Stimulated activated CD4-positive, alpha-beta T cell treated with anti-CD3 and anti-CD28 coated beads, Interleukin-12 subunit alpha, Interleukin-12 subunit beta, amount 100 ng/mL, for 24 hours (primary cell): ENCODE measurements at places on chromosomes 3 and 15.

- DNase-seq: no peak
These were observed 33.0 kb downstream of the SRP14 start for GRCh38 chr15:40006003-40006402.

GRCh38 chr15:71712182-71712581, 98.2 kb upstream of the NR2E3 start:
- no peak for DNase-seq

GRCh38 chr3:43559961-43560360, 61.9 kb downstream of the ANO10 start:
- DNase-seq: no peak

GRCh38 chr3:97102641-97103040, 288.2 kb downstream of the EPHA6 start:
- no peak for DNase-seq

DNA sequence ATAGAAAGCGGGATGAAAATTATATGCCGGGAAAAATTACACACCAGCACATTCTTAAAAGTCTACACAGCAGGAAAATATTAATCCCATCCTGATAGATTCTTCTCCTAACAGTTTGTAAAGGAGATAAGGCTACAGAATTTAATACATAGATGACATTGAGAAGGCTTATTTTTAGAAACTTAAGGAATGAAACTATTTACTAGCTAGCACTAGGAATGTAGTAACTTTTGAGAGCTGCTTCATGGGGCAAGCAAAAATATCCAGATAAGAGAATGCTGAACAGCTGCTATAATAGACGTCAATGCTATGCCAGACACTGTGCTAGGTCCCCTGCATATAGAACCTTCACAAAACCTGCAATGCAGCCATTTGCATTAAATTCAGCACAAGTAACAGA, 912.7 kb upstream of the NR2F2 start:
- DNase-seq: no peak

DNA sequence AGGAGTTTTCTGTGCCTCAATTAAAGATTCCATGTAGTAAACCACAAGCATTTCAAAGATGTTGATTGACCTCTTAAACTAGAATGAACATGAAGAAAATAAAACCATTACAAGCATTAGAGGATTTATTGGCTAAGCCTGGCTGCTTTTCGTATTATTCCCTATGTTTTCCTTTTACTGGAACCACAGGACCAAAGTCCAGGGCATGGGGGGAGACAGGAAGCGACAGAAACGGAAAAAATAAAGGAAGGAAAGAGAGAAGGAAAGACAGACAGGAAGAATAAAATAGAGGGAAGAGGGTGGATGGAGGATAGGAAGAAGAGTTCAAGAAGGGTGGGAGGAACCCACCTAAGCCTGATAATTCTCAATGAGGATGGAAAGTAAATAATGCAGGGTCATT, 169.9 kb downstream of the SHQ1 start:
- DNase-seq: no peak

DNA sequence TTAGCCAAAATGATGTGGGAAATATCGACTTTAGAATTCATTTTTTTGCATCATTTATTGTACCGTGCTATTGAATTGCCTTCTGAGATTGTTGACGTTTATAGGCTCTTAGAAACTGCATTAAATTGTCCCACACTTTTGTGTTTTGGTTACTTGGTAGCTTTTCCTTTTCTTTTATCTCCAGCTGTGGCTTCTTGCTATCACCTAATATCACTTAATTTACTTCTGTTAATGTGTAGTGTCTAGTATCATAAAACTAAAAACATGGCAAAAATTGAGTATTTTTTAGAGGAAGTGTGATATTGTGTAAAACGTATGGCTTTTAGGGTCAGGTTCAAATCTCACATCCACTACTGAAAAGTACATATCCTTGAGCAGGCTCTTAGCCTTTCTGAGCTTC, 11.2 kb downstream of the TMOD3 start:
- no peak for DNase-seq

DNA sequence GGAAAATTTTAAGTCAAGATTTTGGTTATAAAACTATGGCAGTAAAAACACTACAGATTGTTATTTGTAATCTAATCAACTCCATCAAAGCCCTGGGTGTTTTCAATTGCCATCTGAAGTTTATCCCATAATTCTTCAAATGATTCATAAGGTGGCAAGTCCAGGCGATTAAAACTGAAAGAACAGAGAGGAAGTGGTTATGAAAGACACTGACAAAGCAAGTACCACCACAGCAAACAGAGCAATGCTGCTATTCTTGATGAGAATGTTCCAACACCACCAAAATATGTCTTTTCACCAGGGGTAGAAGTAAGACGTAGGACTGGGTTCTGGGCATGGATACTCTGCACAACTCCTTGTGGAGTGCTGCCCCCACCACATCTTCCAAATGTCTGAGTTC, 86.9 kb upstream of the PRTG start:
- DNase-seq: no peak

GRCh38 chr3:71786551-71786950, 1.6 kb upstream of the PROK2 start:
- no peak for DNase-seq

GRCh38 chr15:58840048-58840447, 68.9 kb downstream of the MINDY2 start:
- DNase-seq: no peak

- DNase-seq: no peak
These were observed 21.0 kb downstream of the ILDR1 start for GRCh38 chr3:122000936-122001605.

DNA sequence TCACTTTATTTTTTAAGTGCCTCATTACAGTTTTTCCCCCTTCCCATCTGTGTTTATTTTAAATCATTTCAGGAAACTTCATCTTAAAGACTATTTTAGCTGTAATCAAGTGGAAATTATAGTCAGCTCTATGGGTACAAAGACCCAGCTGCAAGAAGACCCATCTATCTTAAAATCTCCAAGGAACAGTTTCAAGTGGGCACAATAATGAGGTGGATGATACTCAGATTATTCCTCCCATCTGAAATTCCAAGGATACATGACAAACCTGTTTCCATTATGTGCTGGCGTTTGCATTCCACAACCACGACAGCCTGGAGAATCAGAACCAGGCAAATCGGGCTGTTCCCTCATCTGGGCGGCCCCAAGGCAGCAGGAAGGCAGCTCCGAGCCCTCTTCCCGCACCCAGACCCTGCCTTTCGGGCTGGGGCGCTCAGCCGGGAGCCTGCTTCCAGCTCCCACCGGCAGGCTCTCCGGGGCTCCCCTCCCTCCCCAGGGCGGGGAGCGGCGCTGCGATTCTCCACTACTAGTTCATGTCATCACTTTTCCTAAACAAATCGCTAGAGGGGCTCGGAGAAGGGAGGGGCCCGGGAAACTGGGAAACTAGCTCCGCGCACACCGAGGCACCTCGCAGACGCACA, at the start of gene MGLL:
Gene MGLL, minus strand, starts transcription at position 475 of the 641 bp plus-strand sequence. Its CDS starts 197 bp downstream, at position 278.
- no peak for DNase-seq

GRCh38 chr3:34254285-34254684, 455.9 kb downstream of the PDCD6IP start:
- no peak for DNase-seq

- DNase-seq: no peak
These were observed 292.3 kb upstream of the STT3B start for GRCh38 chr3:31240466-31240865.

DNA sequence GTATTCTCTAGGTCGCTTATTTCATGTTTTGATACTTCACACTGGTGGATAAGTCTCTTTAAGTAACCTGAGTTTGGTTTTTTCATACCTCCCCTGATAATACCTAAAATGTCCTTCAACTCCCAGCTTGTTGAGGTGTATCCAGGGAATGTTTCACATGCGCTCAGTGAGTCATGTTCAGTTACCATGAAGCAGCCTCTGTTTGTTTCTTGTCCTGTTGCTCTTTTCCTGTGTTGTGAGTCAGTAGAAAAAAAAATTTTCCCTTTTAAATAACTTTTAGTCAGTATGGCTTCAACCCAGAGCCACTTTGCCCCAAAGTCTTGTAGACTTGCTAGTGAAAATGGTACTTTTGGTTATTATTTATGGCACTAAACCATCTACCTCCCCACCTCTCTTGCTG, 278.4 kb upstream of the ZPLD1 start:
- no peak for DNase-seq

- DNase-seq: no peak
These were observed 169.2 kb downstream of the ROBO1 start for GRCh38 chr3:79598594-79598993.

- no peak for DNase-seq
These were observed 29.8 kb downstream of the ADAMTS17 start for GRCh38 chr15:100311833-100312476.

DNA sequence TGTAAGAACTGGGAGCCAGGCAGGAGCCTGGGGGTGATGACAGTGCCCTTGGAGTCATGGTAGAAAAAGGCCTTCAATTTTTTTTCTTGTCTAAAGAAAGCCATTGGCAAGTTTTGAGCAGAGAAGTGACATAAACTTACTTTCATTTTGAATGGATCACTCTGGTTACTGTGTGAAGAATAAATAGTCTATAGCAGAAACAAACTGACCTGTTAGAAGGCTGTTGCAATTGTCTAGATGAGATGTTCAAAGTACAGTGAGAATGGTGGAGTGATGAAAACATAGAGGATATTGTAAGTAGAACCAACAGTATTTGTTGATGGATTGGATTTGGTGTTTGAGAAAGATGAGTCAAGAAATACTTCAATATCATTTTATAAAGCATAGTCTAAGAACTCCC, 439.9 kb downstream of the TBL1XR1 start:
- DNase-seq: no peak

- no peak for DNase-seq
These were observed 95.0 kb upstream of the LIMD1 start for GRCh38 chr3:45499529-45499928.

DNA sequence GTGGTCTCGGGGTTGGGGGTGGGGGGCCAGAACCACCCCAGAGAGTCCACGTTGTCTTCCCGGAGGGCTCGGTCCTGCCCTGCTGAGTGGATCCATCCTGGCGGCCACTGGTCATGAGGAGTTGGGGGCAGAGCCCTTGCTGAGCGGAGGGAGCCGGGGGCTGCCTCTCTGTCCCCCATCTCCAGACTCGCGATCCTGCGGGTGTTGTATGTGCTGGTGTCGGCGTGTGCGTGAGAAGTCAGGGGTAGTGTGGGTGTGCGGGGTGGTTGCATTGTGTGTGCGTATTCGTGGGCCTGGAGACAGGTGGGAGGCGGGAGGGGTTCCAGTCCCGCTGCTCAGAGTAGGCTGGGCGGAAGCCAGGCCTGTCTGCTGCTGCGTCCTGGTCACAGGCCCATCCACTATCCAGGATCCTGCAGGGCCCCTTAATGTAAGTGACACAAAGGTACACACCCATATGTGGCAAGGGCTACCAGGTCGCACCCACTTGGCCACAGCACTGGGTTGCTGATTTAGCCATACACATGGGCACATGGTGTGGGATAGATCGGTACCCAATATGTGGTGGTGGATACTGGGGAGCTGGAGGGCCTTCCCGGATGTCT, 30.7 kb downstream of the NBEAL2 start:
- no peak for DNase-seq

DNA sequence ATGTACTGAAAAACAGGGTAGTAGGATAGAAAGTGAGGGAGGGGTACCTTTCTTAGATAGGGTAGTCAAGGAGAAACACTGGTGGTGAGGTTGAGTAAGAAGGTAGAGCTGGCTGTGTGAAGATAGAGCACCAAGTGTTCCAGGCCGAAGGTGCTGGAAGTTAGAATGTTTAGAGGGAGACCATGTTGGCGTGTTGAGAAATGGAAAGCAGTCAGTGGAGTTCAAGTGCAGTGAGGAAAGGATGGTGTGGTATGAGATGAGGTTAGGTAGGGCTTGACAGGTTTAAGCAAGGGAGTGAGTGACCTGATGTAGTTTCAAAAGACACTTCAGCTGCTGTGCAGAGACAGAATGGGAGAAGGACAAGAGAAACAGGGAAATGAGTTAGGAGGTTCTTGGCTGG, 54.2 kb upstream of the CHST2 start:
- DNase-seq: no peak

DNA sequence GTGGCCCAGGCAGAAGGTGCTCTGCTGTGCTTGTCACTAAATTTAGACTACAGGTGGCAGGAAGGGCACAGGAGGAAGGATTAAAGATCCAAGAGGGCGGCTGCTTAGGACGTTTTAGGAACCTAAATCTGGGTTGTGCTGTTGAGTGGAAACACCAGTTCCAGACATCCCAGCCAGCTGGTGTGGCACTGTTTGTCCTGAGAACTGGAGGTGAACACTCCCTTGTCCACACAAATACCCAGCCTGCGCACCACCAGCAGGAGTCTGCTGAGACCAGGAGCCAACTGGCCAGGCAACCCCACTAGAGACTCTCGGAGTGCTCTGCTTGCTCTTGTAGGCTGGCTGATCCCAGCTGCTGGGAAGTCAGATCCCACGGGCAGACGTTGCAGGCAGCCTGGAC, 30.3 kb upstream of the UACA start:
- no peak for DNase-seq

DNA sequence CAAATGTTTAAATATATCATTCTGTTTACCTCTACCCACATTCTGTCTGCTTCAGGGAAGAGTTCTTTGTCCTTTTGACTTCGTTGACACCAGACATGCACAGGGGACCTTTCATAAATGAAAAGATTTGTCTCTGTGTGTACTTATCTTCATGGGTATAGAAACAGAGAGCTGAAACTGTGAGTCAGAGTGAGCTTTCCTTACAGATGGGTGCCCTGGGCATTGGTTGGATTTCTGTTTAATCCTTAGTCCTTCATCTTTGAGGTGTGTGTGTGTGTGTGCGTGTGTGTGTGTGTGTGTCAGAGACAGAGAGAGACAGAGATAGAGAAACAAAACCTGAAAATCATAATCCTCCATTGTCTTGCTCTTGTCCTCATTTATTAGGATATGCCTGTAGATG, 517.4 kb downstream of the TUSC7 start:
- no peak for DNase-seq

- DNase-seq: no peak
These were observed 67.3 kb upstream of the ADPGK start for GRCh38 chr15:72850833-72851232.

GRCh38 chr3:54067055-54067698, 55.2 kb upstream of the CACNA2D3 start:
- no peak for DNase-seq

DNA sequence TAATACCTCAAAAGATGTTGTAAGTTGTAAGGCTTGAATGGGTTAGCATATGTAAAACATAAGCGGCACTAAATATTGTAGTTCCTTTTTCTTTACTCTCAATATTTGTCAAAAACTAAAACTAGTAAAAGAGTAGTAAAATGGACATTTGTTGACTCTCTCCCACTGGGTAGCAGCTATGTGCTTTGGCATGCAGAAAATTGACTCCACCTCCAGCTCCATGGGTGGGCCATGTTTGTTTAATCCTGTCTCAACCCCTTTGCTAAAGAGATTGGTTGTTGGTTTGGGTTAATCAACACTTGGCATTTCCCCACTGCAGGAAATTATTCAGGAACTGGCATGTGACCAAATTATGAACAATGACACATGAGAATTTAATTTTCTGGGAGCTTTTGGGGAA, 114.8 kb downstream of the EOMES start:
- DNase-seq: no peak
